D721Med (cell line): ENCODE measurements at places on chromosomes 7 and 10.

DNA sequence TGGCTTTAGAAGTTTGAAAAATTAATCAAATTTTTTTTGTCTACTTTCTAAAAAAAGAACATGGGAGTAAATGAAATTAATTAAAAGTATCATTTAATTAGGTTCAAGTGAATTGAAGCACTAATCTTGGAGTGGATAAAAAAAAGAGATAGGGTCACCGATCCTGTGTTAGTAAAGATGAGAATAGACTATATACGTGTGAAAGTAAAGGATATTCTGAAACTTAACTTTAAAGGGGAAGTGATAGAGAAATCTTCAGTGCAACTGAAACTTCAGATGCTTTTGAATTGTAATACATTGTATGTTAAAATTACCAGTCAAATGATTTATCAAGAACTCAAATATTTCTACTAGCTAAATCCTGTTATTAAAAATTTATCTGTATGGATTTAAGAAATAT is 4.8 kb downstream of the NHLRC2 start:
- DNase-seq, result no peak

DNA sequence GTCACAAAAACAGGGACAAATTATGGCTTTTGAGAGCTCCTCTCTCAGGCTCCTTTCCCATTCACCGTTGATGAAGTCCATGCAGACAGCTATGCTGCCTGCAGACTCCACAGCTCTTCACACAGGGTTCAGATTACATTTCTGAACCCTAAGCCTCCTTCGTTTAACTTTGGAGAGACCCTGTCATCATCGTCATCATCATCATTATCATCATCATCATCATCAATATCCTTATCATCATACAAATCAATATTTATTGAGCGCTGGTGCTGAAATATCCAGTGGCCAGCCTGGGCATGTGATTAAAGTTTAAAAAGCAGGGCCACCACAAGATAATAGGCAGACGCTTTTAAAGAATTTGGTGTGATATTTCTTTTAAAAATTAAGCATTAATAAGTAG is 66.6 kb downstream of the FRMPD2 start:
- DNase-seq, result no peak

DNA sequence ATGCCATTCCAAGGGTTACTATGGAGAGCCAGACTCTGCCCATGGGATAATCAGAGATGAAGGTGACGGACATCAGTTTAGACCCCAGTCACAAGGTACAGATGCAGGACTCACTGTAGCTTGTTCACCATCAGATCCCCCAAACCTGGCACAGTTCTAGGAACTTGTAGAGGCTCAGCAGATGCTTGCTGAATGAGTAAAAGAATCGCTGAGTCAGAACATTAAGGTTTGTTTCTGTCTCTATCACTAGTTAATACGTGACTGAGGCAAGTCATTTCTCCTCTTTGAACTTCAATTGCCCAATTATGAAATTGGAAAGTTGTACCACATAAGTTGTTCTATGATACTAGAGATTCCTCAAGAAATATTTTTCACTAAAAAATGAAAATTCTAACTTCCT is 65.1 kb downstream of the PPP1R3C start:
- no peak for DNase-seq

- DNase-seq, result no peak
Measured at GRCh38 chr10:75718991-75719390, 287.6 kb downstream of the LRMDA start.

DNA sequence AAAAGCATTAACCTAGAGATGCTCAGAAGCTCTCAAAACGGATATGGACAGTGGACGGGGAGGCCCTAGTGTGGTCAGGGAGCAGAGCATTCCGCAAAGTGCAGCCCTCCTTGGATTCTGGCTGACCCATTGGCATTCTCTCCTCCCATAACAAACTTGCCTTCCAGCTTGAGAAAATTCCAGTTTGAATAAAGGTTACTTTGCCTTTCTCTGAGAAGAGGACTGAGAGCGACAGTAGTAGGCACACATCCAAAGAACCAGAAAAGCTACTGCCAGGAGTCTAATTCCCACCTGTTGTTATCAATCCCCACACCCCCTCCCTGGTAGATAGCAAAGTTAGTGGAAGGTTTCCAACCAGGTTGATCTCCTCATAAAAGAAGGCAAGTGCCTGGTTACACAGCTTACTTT is 84.7 kb upstream of the TRIL start:
- DNase-seq, result no peak

- no peak for DNase-seq
Measured at GRCh38 chr10:94006591-94007550, 13.1 kb downstream of the PLCE1 start.

DNA sequence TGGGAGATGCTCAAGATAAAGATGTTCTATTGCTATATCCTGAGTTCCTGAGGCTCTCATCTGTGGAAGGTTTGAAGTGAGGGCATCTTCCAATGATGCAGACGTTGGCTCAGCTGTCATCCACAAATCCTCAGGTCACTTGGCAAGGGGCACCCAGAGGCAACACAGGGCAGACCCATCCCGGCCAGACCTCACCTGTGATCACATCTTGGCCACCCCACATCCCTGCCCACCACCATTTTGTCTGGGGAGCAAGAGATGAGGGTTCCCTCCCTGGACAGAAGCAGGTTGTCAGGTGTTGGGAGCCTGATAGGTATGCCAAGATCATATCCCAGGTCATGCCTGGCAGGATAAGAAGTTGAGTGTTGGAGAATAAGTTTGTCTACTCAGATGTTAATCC is 918.2 kb upstream of the ZNF722 start:
- no peak for DNase-seq

DNA sequence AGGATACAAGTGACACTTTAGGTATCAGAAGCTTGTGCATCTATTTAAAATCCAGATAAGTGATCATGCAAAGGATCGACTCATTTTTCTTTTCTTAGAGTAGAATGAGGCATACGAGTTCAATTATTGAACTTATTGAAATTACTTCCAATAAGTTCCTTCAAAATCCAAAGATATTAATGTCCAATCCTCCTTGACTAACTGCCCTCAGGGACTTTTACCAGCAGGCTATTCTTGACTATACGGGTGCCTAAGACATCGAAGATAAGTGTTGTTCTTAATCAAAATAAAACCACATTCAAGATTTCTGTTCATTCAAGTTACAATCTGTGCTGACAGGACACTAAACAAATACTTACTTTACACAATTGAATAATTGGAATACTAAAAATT is 74.5 kb upstream of the SP4 start:
- no peak for DNase-seq

- DNase-seq, result no peak
Measured at GRCh38 chr10:90998733-90999511, 78.0 kb upstream of the ANKRD1 start.

DNA sequence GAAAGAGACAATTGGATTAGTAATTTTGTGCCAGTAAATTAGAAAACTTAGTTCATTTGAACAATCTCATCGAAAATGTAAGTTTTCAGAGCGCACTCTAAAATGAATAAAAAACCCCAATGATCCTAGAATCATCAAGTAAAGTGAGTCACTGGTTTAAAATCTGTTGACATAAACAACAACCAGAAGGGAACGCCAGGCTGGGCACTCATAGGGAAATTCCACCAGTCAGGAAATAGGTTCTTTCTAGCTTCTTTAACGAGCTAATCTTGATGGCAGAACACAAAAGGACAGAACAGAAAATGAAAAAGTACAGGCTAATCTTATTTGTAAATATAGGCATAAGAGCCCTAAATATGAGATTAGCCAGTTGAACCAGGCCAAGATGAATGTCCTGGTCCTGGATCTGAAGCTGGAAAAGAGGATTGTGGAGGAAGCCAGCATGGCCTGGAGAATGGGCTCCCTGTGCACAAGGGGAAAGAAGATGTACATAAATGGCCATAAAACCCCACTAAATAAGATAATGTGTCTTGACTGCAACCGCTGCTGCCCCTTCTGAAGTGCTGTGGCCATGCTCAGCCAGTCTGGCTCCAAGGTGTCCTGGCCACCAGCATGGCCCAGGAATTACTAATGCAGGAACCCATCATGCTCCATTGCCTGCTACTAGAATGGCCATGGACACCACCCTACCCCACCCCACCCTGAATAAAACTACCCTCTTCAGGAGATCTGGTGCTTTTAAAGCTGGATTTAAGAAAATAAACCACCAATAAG is 114.0 kb downstream of the WDFY4 start:
- no peak for DNase-seq

- no peak for DNase-seq
Measured at GRCh38 chr7:142263598-142264380, 5.9 kb upstream of the PRSS58 start.

GRCh38 chr7:69738396-69738951 is 140.2 kb downstream of the AUTS2 start:
- no peak for DNase-seq

- DNase-seq, result no peak
Measured at GRCh38 chr7:142898377-142899170, 13.0 kb upstream of the TRPV6 start.

DNA sequence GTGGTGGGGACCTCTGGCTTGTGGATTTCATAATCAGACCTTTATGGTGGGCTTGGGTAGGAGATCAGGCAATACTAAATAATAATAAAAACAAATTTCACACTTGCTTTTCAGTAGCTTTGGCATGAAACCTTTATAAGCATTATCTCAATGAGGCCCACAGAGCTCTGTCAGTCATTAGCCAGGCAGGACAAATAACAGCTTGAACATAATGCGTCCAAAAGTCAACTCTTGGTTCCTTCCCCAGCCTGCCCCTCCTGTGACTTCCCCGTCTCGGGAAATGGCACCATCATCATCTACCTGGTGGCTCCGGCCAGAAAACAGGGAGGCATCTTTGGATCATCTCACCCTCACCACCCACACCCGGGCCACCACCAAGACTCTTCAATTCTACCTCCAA is 40.8 kb downstream of the KCTD7 start:
- no peak for DNase-seq

DNA sequence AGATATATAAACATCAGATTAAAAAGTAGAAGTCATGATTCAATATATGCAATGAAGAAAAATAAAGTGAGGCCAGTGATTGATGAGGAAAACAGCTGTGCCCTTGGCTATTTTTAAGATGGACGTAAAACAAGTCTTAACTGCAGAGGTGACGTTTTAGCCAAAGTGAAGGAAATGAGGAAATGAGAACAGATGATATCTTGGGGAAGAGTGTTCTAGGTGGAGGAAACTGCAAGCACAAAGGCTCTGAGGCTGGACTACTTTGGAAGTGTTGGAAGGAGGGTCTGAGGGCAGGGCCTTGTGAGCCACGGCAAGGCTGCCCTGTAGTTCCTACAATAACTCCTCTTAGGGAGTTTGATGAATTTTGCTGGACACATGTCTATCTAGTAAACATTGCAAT is 140.5 kb upstream of the AKR1E2 start:
- no peak for DNase-seq
